ENCODE measurements at places on chromosomes 6 and 20. TPM values are rescaled to one million over a fixed set of nuclear protein-coding genes. Genes with fewer than 3 reads are reported as not detected.

DNA sequence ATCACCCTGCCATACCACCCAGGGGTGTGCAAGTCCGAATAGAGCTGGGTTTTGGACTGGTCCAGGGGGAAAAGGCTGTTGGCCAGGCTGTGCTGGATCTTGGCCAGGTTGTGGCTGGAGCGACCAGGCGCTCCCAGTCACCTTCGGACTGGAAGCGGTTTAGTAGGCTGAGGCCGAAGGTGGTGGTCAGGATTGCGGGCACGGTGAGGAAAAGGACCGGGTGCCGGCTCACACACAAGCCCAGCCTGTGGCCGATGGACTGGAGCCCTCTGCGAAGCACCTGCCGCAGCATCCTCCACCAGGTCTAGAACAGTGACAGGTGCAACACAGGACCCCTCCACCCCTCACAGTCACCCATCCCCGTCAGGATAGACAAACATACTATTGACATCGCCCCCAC is 590.6 kb upstream of the PTCHD4 start:
- H3K27me3 ChIP-seq, result no peaks in the 10 kb centered on the region
- no peaks in the 10 kb centered on the region for H3K4me1 ChIP-seq
- H3K27ac ChIP-seq, result no peak overlapping the region
- no peak for DNase-seq

GRCh38 chr6:130303431-130303830 is 62.4 kb upstream of the TMEM200A start:
- H3K27ac ChIP-seq, result no peak overlapping the region
- H3K36me3 ChIP-seq, result no peaks in the 10 kb centered on the region
- H3K4me1 ChIP-seq, result no peaks in the 10 kb centered on the region
- peaks cover under 1% of the 10 kb centered on the region for H3K27me3 ChIP-seq

DNA sequence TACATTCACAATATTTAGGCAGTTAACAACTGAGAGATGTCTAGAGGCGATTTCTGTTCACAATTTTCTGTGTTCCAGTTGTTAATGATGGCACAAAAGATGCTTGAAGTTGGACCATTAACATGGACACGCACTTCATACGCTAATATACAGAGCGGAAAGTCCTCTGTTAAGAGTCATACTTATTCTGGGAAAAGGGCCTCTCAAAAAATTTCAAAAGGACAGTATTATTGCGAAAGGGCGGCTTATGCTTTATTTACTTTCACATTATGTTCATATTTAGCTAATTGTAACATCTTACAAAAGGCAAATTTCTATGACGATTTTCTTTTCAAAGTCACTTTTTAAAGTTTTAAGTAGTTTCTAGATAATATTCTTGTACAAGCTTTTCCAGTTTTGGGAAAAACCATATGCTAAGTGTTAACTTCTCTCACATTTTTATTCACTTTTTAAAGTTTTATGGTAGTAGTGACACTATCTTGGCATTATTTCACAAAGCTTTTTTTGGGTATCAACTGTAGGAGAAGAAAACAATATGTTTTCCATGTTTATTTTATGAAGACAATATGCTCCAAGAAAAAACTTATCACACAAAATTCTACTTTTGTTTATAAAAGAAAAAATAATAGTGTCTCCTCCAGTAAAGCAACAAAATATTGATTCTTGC is 62.3 kb downstream of the MAP7 start:
- H3K27me3 ChIP-seq, result peaks cover 2% of the 10 kb centered on the region
- no peak overlapping the region for H3K4me3 ChIP-seq
- H3K36me3 ChIP-seq, result no peaks in the 10 kb centered on the region
- H3K4me1 ChIP-seq, result no peaks in the 10 kb centered on the region
- DNase-seq, result no peak

- no peak for DNase-seq
- no peak overlapping the region for H3K4me3 ChIP-seq
- no peaks in the 10 kb centered on the region for H3K4me1 ChIP-seq
- H3K27ac ChIP-seq, result no peak overlapping the region
Measured at GRCh38 chr20:63484236-63484635, 11.8 kb upstream of the KCNQ2 start.

GRCh38 chr20:45861221-45862075 is 4.0 kb downstream of the ZSWIM3 start:
- H3K27ac ChIP-seq, result no peak overlapping the region
- H3K4me3 ChIP-seq, result no peak overlapping the region
- H3K36me3 ChIP-seq, result no peaks in the 10 kb centered on the region
- no peaks in the 10 kb centered on the region for H3K27me3 ChIP-seq

DNA sequence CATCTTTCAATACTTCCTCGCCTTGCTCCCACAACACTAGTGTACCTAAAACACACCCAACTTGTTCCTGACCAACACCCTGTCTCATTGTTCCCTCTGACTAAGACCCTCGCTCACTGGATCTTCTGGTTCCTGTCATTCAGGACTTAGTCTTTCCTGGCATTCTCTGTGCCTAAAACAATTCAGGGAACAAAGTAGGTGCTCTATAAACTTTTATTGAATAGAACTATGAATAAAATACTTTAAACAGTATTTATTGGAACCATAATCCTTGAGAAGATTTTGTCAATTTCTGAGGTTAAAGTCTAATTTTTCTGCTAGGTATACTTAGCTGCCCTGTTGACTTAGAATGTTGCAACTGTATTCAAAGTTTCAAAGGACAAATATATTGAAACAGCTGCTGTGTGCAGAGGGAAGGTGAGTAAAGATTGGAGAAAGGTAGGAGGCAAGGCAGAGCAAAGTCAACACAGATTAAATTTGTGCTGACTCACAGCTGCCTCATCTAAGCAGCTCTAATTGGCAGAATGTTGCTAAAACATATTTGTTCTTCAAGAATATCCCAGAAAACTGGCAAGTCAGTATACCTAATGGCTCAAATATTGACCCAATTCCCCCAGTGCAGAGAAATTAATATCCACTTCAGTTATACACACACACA is 37.6 kb downstream of the GSTA2 start:
- H3K4me3 ChIP-seq, result no peak overlapping the region
- H3K27me3 ChIP-seq, result peaks cover 6% of the 10 kb centered on the region
- H3K36me3 ChIP-seq, result no peaks in the 10 kb centered on the region

DNA sequence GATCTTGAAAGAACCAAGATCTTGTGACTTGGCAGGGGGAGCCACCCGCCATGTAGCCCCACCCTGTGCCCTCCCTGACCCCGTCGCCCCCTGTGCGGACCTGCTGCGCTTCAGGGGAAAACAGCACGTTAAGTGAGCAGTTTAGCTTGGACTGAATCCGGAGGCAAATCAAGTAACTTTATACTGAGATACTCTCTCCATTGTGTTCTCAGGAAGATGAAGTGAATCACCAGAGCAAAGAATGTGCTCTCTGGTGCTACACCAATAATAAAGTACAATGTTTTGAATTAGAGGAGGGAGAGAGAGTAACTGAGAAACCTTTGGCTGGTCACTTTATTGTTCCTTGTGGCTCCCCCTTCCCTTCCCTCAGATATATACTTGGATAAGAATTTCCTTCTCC is 83.4 kb downstream of the TXNDC5 start:
- H3K27ac ChIP-seq, result no peak overlapping the region
- no peaks in the 10 kb centered on the region for H3K4me1 ChIP-seq
- no peak overlapping the region for H3K4me3 ChIP-seq
- no peak for DNase-seq
- peaks cover 2% of the 10 kb centered on the region for H3K27me3 ChIP-seq

- no peak overlapping the region for H3K4me3 ChIP-seq
- DNase-seq, result no peak
- no peaks in the 10 kb centered on the region for H3K27me3 ChIP-seq
- H3K4me1 ChIP-seq, result no peaks in the 10 kb centered on the region
Measured at GRCh38 chr20:12641619-12642018, 367.2 kb upstream of the SPTLC3 start.

- no peak overlapping the region for H3K27ac ChIP-seq
- no peak overlapping the region for H3K4me3 ChIP-seq
- DNase-seq, result no peak
- H3K36me3 ChIP-seq, result no peaks in the 10 kb centered on the region
- H3K27me3 ChIP-seq, result peaks cover 2% of the 10 kb centered on the region
- no peaks in the 10 kb centered on the region for H3K4me1 ChIP-seq
Measured at GRCh38 chr6:125174626-125175025, 21.1 kb downstream of the TPD52L1 start.

DNA sequence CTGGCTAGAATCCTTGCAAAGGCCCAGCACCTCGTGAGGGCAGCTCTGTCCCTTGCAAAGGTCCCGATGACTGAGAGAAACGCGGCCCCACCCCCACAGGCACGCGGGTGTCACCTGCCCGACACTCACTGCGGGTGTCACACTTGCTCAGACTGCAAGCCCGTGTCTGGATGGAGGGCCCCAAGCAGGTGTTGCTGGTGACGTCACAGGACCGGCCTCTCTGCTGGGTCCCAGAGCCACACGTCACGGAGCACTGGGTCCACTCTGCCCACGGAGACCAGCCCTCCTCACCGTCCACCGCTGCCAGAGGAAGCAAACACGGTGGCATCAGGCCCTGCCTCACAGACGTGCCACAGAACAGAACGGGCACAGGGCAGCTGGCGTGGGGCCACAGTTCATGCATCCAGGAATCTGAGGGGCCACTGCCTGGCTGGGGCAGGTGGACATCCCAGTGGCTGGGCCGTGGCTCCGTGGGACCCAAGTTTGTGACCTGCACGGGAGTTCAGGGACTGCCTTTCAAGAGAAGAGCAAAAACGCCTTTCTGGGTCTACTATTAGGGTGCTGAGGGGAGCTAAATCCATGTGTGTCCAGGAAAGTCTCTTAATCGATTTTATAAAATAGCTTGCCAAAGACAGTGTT is 16.0 kb downstream of the THBS2 start:
- H3K27ac ChIP-seq, result no peak overlapping the region
- no peak overlapping the region for H3K4me3 ChIP-seq
- no peaks in the 10 kb centered on the region for H3K36me3 ChIP-seq
- no peak for DNase-seq

GRCh38 chr6:51350308-51350904 is 531.7 kb downstream of the TFAP2B start:
- H3K27ac ChIP-seq, result no peak overlapping the region
- H3K4me3 ChIP-seq, result no peak overlapping the region
- H3K36me3 ChIP-seq, result no peaks in the 10 kb centered on the region
- no peaks in the 10 kb centered on the region for H3K4me1 ChIP-seq
- peak; percentile 3 for DNase-seq

- H3K4me3 ChIP-seq, result no peak overlapping the region
- no peaks in the 10 kb centered on the region for H3K36me3 ChIP-seq
- no peak overlapping the region for H3K27ac ChIP-seq
Measured at GRCh38 chr6:113805173-113805790, 51.9 kb upstream of the MARCKS start.

- DNase-seq, result peak; percentile 36
- H3K4me1 ChIP-seq, result peaks cover 4% of the 10 kb centered on the region
- no peaks in the 10 kb centered on the region for H3K36me3 ChIP-seq
- H3K27me3 ChIP-seq, result peaks cover 3% of the 10 kb centered on the region
- no peak overlapping the region for H3K4me3 ChIP-seq
Measured at GRCh38 chr6:132669690-132670291, 10.8 kb upstream of the TAAR1 start.

- no peak overlapping the region for H3K4me3 ChIP-seq
- no peaks in the 10 kb centered on the region for H3K36me3 ChIP-seq
- no peak overlapping the region for H3K27ac ChIP-seq
- peaks cover 2% of the 10 kb centered on the region for H3K27me3 ChIP-seq
- no peak for DNase-seq
- no peaks in the 10 kb centered on the region for H3K4me1 ChIP-seq
Measured at GRCh38 chr6:7656355-7656754, 66.4 kb downstream of the SNRNP48 start.

GRCh38 chr6:45445749-45446549 is 68.2 kb upstream of the SUPT3H start:
- no peak overlapping the region for H3K4me3 ChIP-seq
- H3K27ac ChIP-seq, result no peak overlapping the region
- DNase-seq, result no peak

DNA sequence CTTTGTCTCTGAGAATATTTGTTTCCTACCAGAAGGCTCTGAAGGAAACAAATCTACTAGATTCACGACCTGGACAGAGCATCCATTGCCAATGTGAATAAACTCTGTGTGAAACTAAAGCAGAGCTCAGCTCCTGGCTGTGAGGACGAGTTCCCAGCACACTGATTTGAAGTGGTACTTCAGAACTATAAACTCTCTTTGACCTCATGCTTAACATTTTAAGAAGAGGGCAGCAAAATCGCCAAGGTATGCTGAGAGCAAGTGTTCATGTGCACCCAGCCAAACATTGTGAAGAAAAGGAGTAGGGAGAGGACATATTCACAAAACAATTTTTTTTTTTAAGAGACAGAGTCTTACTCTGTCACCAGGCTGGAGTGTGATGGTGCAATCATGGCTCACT is 33.7 kb upstream of the ZNF133 start:
- H3K4me3 ChIP-seq, result no peak overlapping the region
- no peaks in the 10 kb centered on the region for H3K4me1 ChIP-seq
- no peaks in the 10 kb centered on the region for H3K36me3 ChIP-seq
- peaks cover 2% of the 10 kb centered on the region for H3K27me3 ChIP-seq
- H3K27ac ChIP-seq, result no peak overlapping the region
- DNase-seq, result no peak

GRCh38 chr6:31826793-31827285 is 699 bp upstream of the HSPA1B start:
- no peaks in the 10 kb centered on the region for H3K36me3 ChIP-seq
- H3K4me1 ChIP-seq, result peaks cover 46% of the 10 kb centered on the region
- no peaks in the 10 kb centered on the region for H3K27me3 ChIP-seq
- H3K27ac ChIP-seq, result peak overlapping the region; percentile 85
- no peak for DNase-seq

GRCh38 chr6:133432021-133432989 is 191.1 kb downstream of the EYA4 start:
- H3K36me3 ChIP-seq, result no peaks in the 10 kb centered on the region
- no peak overlapping the region for H3K27ac ChIP-seq
- H3K27me3 ChIP-seq, result no peaks in the 10 kb centered on the region
- no peaks in the 10 kb centered on the region for H3K4me1 ChIP-seq
- DNase-seq, result no peak

DNA sequence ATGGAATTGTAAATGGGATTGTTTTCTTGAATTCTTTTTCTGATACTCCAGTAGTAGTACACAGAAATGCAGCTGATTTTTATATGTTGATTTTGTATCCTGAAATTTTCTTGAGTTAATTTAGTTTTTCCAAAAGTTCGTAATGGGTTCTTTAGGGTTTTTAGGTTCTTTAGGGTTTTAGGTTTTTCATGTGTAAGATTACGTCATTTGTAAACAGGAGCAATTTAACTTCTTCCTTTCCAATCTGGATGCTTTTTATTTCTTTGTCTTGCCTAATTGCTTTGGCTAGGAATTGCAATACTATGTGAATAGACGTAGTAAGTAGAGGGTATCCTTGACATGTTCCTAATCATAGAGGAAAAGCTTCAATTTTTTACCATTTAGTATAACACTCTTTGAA is 568.6 kb downstream of the MMUT start:
- no peaks in the 10 kb centered on the region for H3K36me3 ChIP-seq
- DNase-seq, result no peak
- H3K27ac ChIP-seq, result no peak overlapping the region
- no peaks in the 10 kb centered on the region for H3K4me1 ChIP-seq
- no peaks in the 10 kb centered on the region for H3K27me3 ChIP-seq

GRCh38 chr6:46010270-46010669 is 5.4 kb downstream of the CLIC5 start:
- H3K27me3 ChIP-seq, result no peaks in the 10 kb centered on the region
- no peaks in the 10 kb centered on the region for H3K36me3 ChIP-seq
- no peak overlapping the region for H3K4me3 ChIP-seq
- no peak for DNase-seq
- H3K4me1 ChIP-seq, result peaks cover 45% of the 10 kb centered on the region
- no peak overlapping the region for H3K27ac ChIP-seq

Gene MANEA
- total RNA-seq, result 7.4 TPM

Gene KIFC1
- total RNA-seq, result 8.7 TPM

Gene ZCCHC3
- 19.7 TPM for total RNA-seq

Gene SLC35D3
- total RNA-seq, result 0.15 TPM

Gene MRPL18
- 21.7 TPM for total RNA-seq

Gene STX11
- 30.1 TPM for total RNA-seq

Gene TNNC2
- 1.4 TPM for total RNA-seq

Gene LINC00237
- total RNA-seq, result not detected
